ENCODE measurements at places on chromosomes 3 and 15. TPM values are rescaled to one million over a fixed set of nuclear protein-coding genes. Genes with fewer than 3 reads are reported as not detected.

The CAND2 gene
- total RNA-seq = 0.37 TPM

The ACOX2 gene
- 6.0 TPM for total RNA-seq

The GPR176 gene
- total RNA-seq = 11.6 TPM

The ZNF385D gene
- total RNA-seq = not detected

The MORC1 gene
- total RNA-seq = not detected

The CDC25A gene
- 9.4 TPM for total RNA-seq

The GASK1A gene
- not detected for total RNA-seq

Measured in A549 treated with Hydrocortisone at 1 μM for 4 hours (cell line).